Activated T-cell treated with anti-CD3 and anti-CD28 coated beads, Interleukin-2, amount 50 U/mL, for 48 hours (primary cell): ENCODE measurements at places on chromosomes 7 and 10.

- no peak for DNase-seq
Measured at GRCh38 chr7:90594751-90595317, 1.3 kb upstream of the CDK14 start.

GRCh38 chr7:73992101-73992562, 35.8 kb upstream of the ELN start:
- DNase-seq, result no peak

GRCh38 chr7:12578930-12579640, 8.6 kb downstream of the SCIN start:
- no peak for DNase-seq

DNA sequence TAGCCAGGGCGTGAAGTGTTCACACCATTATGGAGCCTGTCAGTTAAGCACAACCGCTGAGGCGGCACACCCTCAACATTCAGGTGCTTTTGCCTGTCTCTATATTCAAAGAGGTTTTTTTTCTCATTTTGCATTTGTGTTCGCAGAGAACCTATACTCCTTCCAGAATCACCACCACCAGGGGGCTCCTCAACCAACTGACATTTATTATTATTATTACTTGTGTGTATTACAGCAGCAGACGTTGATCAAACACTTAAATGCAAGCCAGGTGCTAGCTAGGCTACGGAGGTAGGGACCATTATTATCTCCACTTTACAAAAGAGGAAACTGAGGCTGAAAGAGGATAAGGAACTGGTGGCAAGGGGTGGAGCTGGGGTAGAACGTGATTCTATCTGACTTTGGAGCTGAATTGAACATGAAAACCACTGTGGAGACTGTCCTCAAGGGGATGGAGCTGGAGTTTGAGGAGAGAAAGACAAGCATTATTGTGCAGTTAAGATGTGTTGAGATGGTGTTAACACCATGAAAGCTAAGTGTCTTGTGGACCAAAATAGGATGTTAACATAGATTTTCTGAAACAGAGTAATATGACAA, 133.8 kb upstream of the PLXNA4 start:
- DNase-seq, result peak; percentile 24

DNA sequence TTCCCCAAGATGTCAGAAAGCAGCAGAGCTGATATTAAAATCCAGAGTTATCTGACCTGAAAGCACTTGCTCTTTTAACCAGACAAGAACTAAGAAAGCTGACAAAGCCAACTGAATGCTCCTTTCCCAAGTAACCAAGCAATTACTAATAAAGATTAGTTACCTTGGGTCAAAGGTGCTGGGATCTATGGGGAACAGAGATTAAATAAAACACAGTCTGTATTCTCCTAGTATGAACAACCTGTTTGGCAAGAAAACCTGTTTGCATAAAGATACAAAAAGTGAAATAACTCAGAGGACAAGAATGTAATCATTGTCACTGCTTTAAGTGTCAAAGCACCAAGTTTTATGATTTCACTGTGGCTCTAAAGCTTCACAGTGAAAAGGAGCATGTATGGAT, 35.7 kb downstream of the ITPRID1 start:
- DNase-seq, result no peak

DNA sequence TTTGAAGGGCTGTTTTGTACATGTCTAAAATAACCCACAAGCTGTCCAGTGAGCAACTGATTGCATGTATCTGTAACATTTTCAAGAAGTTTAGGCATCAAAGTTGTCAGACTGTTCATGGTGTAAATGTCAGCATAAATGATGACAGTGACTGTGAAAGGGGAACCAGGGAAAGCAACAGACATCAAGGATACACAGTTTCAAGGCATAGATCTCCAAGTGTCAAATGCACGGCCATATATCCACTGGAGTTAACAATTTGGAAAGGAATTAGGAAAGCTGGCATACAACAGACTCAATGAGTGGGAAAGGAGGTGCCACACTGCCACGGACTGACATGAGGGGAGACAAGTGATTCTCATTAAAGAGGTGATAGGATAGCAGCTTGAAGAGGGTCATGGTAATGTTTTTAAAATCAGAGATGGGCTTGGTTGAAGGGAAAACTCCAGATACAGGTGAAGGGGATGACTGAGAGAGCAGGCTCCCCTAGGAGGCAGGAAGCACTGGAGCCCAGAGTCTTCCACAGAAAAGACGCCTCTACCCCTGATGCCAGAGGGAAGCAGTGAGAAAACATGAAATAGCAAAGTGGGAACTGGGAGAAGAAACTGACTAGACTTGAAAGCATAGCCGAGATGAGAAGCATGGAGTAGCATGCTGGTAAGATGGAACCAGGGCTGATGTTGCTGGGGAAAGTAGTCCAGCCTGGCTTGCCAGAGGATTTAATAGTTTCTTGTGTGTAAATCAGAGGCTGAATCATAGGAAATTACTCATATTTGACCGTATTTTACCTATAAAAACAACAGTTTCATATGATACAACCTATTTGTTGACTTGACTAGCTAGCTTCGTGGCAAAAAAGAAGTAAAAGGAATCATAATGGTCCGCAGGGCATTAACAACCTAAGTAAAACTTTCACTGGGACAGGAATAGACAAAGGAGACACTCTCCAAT, 18.6 kb downstream of the NSMCE4A start:
- no peak for DNase-seq

- no peak for DNase-seq
Measured at GRCh38 chr7:80895056-80895455, 23.8 kb downstream of the SEMA3C start.

- DNase-seq, result no peak
Measured at GRCh38 chr7:53602817-53603418, 567.5 kb downstream of the POM121L12 start.

DNA sequence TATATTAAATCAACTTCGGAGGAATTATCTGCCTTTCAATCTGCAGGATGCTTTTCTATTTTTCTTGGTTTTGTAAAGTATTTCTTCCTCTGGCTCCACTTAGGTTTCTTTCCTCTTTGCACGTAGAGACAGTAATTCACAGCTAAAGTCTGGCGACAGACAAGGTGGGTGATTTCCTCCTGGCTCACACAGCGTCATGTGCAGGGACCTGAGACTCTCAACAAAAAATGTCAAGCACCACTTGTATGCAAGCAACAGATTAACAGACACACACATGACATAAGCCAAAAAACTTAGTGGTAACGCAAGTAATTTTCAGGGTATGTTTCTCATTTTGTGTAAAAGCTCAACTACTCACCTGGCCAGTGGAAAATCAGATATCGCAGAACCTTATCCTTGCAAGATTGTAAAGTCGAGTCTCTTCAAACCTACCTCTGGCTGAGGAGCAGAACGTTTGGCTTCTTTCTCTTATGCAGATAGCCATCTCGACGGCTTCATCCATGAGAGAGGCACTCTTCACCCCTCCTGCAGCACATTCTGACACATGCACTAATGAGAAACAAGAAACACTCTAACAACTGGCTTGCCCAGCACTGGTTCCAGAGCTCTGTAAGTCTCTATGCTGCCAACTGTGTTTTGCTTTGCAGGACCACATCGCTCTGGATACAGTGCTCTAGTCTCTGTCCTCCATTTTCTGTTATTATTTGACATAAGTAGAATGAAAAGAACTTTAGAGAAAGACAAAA, 188.0 kb downstream of the CDCA7L start:
- DNase-seq, result no peak

DNA sequence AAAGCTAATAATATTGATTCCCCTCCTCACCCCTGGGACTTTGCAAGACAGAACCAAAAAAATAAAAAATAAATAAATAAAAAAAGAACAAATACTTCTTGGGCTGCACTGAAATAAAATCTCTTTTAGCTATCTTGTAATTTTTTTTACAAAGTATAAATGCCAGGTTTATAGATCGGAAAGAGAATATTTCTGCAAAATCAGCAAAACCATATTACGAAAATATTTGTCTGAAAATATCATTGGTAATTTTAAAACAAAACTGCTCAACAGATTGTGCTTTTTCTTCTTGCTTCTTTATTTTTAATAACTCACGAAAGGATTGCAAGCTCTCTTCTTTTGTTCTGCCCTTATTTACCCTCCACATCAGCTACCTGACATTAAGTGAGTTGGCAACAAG, 213.3 kb downstream of the PLXDC2 start:
- DNase-seq, result no peak

DNA sequence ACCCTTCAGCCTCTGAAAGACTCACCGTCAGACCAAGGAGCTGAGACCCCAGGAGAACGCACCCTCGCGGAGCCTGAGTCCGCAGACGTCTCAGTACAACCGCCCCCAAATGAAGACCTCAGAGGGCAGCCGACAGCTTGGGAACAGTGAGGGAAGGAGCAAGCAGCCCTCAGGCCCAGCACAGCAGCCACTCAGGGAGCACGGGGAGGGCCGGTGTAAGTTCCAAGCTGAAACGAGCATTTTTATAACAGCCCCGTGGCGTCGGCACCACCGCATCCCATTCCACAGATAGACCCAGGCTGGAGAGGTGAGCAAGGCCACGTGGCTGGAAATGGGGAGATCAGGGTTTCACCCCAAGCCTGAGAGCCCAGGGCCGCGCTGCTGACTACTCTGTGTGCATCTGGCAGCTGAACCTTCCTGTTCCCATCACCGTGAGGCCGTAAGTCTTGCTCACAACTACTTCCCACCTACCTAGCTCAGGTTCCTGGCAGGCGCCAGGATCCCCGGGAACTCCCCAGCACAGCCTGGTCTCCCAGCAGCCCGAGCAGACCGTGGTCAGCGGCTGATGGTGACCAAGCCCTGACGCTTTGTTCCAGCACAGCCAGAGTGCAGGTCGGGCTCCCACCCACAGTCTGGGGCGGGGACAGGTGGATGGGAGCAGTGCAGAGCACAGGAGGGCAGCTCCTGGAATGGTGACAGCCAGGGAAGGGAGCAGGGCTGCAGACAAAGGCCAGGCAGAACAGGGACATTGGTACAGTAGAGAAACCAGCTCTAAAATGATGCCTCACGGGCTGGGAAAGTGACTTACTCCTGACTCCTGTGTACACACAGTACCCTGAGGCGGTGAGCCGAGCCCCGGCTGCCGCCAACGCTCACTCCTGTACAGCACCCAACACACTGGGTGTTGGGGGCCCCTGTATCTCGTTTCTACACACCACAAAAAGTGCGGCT, 6.1 kb upstream of the NOM1 start:
- DNase-seq, result no peak

DNA sequence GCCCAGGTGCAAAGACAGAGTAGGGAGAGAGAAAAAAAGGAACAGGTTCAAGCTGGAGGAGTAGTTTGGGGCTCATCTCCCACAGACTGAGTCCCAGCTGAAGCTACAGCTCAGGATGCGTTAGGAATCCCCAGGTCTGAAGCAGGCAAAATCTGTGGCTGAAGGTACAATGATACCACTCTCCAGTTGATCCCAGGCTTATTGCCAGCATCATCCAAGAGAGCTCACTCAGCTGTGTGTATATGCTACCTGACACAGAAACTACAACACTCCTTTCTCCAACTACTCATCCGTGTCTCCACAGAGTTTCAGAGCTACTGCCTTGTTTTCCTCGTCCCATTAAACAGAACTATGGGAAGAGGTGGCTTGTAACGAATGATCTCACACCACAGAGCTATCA, 851.3 kb downstream of the GRID1 start:
- no peak for DNase-seq

DNA sequence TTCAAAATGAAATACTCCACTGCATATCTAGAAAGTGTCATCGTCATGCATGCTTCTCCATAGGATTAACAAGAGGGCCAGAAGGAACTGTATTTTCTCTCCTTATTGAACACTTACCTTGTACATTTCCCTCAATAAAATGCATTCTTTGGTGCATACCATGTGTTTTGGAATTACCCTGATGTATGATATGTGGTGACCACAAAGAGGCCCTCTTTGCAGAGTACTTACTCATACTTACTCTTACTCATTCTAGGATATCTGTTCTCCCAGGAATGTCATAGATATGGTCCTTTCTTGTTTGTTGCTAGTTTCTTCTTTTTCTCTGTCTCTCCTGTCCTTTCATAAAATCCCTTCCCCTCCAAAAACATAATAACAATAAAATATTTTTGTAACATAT, 1087.1 kb upstream of the POT1 start:
- no peak for DNase-seq

DNA sequence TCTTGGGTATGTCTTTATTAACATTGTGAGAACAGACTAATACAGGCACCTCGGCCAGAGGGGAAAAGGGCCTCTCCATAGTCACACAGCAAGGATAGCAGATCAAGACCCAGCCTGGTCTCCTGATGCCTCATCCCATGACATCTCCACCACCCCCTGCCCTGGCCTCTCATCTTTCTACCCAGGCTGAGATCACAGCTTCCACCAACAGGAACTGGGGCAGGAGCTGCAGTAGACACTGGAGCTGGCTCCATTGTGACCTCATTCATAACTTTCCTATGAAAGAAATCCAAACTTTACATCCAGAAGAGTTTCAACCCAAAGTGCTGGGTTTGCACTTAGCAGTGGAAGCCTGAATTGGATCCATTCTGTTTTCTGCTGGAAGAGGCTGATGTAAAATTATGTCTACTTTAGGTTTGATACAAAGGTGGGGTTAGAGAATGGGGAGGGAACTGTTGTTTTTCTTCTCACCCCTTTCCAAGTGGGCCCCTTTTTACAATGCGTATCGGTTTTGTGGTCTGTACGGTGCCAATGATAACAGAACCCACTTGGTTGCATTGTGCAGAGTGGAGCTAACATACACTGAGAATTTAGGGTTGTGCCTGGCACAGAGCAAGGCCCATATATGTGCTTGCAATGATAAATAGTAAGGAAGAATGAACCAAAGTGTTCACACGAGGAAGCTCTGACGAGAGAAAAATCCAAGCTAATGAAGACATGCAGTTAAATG, 28.6 kb upstream of the INSIG1 start:
- DNase-seq, result no peak

DNA sequence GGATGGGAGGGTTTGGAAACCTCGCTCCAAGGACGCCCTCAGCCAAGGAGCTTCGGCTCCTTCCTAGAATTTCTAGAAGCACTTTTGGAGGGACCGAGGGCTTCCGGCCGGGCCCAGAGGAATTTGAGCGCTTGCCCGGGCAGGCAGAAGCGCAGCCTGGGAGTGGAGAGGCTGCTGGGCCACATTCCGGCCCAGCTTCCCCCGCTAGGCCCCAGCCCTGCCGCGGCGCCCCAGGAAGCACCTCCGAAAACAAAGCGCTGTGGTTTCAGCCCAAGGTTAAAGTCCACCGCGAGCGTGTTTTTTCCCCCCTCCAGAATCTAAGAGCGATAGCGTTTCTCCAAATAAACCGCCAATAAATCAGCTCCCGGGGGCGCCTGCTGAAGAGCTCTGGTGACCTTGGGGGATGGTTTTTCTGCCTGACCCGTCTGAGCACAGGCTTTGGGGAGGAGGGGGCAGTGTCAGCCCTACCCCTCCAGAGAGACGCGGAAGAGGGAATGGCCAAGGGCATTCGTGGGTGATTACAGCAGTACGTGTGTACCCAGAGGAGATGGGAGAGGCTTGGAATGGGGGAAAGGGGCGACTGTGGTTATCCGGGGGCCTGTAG, 5.7 kb upstream of the TNRC18 start:
- DNase-seq, result peak; percentile 35

DNA sequence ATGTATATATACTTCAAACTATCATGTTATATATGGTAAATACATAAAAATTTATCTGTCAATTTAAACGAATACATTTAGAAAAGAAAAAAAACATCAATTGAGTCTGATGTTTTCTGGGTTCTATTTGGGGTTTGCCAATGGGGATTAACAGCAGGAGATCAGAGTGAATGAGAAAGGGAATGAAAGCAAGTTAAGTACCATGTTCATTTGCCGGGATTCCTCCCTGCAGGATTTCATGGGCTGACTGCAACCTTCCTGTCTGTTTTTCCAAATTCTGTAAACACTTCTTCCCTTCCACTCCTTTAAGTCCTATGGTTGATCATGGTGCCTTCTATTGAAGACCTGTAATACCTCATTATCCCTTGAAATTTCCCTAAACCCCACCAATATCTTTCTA, 33.9 kb upstream of the SEMA3A start:
- no peak for DNase-seq

GRCh38 chr10:554182-554848, 135.2 kb downstream of the DIP2C start:
- DNase-seq, result no peak
